ENCODE measurements at places on chromosomes 2 and 18.
A peak's percentile ranks its signal among the peaks of the same experiment; 100 is the strongest.

DNA sequence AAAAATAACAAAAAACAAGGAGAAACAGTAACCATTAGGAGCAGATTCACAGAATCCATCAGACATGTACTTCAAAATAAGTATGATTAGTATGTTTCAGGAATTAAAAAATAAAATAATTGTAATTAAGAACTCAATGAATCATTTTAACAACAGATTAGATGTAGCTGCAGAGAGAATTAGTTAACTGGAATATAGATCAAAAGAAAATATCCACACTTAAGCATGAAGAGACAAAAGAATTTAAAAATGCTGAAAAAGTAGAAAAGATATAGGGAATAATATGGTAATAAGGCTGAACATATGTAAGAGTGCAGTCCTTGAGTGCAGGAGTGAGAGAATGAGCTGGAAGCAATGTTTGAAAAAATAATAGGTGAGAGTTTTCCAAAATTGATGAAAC, 24.1 kb upstream of the OR6B3 start:
- DNase-seq, result no peak

GRCh38 chr2:34836361-34836760, 1237.3 kb upstream of the FAM98A start:
- no peak for DNase-seq

DNA sequence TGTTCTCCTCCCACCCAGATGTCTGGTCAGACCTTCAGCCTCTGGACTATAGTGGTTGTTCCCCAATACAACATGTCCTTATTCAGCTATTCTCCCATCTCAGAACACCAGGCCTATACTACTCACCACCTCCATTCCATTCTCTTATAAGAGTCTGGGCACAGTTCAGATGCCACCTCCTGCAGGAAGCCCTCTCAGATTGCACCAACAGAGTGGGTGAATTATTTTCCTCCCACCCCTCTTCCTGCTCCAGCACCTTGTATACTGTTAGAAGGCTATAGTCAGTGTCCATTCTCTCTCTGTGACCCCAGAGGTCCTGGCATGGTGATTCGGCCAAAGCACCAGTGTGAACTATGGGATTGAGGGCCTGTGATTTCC, 204.6 kb downstream of the GLI2 start:
- DNase-seq, result no peak

GRCh38 chr2:19490846-19491435, 132.5 kb upstream of the OSR1 start:
- DNase-seq, result no peak

DNA sequence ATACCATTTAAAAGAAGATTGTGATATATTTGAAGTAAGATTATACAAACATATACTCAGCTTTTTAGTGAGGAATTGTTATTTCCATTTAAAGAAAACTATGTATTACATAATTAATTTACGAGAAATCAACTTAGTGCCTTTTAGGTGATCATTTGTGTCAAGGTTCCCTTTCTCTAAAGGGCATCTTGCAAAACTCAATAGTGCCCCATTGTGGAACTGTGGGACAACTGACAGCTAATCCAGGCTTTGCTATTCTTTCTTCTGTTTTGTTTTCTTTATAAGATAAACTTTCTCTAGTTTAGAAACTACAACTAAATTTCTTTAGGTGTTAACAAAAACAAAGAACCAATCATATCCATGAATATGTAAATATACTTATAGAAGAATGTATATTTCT, 24.3 kb upstream of the VIT start:
- DNase-seq, result no peak

DNA sequence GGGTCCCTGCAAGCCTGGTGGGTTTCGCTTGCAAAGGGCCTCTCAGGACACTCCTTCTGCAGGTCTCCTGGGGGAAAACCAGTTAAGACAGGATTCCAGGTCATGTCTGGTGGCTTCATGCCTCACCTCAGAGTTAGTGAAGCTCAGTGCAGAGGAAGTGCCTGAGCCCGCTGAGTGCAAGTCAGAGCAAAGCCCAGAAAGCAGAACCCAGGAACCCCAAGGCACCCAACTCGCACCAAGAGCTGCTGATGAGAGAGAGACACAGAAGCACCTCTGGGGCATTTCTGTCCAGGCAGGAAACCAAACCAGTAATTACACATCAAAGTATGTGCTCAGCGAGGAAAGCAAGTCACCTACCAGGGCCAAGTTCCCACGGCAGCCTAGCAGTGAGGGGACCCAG, 78.4 kb downstream of the ARHGEF4 start:
- DNase-seq, result no peak

GRCh38 chr2:33437815-33438214, 38.6 kb upstream of the RASGRP3 start:
- DNase-seq, result no peak

DNA sequence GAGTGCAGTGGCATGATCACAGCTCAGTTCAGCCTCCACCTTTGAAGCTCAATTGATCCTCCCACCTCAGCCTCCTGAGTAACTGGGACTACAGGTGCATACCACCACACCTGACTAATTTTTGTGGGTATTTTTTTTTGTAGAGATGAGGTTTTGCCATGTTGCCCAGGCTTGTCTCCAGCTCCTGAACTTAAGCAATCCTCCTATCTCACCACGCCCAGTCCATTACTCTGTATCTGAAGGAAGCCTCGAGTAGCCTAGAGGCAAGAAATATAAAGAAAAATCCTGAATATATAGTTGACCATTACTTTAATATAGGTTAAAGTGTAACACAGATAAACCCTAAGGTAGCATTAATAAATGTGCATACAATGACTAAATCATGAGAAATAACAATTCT, 686.8 kb upstream of the PIK3C3 start:
- DNase-seq, result no peak

DNA sequence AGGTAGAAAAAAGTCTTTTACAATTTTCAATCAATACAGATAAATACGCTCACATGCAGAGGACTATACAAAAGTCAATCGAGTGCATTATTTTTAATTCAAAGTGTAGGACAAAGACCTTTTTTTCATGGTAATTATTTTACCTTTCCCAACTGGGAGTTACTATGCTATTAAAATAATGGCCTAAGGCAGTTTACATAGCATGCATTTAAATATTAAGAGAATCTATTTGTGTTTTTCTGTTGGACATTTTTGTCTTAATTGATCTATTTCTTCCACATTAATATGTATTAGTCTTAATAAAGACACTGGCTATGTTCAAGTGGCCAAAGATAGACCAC, 130.2 kb upstream of the MAP3K20 start:
- no peak for DNase-seq

DNA sequence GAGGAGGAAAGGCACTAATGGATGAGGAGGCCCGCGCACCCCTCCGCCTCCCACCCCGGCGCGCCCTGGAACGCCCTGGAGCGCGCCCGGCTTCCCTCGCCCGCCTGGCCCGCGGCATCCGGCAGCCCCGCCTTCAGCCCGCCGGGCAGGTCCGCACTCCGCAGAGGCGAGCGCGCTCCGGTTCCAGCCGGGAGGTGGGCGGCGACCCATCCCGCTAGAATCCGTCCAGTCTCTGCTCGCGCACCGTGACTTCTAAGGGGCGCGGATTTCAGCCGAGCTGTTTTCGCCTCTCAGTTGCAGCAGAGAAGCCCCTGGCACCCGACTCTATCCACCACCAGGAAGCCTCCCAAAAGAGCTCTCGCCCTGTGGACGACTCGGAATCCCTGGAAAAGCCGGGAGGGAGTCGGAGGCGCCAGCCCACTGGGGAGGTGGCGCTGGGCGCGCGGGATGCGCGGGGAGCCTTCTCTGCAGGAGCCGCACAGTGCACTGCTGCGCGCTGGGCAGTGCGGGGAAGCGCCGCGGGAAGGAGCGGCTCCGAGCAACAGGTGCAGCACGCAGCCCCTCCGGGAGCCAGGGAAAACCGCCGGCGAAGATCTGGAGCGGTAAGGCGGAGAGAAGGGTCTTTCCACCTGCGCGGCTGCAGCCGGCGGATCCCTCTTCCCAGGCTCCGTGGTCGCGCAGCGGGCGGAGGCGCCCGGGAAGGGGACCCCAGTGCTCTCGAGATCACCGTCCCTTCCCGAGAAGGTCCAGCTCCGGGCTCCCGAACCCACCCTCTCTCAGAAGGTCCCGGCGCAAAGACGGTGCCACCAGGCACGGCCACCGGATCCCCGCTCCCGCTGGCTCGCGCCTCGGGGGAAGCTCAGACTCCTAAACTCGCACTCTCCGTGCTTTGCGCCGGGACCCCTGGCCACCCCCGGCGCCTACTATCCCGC, at the start of gene GALR1:
Gene GALR1, plus strand, starts transcription at position 280 of the 932 bp plus-strand sequence. CDS start 701 bp downstream, outside the sequence.
- DNase-seq, result no peak

DNA sequence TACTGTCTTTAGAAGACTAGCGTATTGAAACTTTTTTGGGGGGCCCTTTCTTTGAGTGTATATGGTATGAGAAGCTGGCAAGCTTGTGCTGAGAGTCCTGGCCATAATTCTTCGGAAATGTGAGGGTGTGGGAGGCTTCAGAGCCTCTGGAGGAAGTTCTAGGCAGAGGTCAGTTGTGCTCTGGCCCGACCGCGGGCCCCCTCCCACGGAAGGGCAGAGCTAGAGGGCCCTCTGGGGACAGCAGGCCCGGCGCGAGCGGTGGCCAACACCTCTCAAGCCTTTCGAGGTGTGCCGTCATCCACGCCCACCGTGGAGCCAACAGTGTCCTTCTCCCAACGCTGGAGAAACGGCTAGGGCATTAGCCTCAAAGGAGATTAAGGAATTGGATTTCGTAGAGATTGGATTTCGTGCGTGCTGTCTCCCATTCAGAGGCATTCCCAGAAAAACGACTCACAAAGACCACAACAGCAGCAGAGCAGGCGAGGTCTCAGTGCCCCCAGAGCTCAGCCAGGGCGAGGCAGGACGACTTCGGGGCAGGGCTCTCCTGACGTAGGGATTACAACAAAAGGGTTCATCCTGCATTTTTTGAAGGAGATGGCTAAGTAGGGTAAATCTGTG, 2.2 kb upstream of the MTCL1 start:
- DNase-seq, result no peak

- DNase-seq, result no peak
Observed at GRCh38 chr2:88659538-88659915, 31.9 kb upstream of the RPIA start.

DNA sequence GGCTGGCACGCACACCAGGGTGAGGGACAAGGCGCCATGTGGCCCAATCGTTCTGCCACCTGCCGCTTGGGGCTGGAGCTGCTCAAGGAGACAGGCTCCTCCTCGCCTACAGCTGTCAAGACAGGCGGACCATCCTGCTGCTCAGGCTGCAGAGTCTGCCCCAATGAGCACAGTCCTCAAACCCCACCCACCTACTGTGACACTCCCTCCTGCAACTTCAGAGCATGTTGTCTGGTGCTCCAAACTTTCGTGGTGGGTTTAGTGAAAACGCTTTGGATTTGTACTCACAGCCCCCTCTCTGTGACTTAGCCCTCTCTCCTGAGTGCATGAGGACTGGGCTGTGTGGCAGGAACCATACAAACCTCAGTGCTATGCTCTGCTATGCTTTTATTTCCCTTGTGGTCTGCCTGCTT, 23.2 kb upstream of the SLC35F6 start:
- peak; percentile 18 for DNase-seq

DNA sequence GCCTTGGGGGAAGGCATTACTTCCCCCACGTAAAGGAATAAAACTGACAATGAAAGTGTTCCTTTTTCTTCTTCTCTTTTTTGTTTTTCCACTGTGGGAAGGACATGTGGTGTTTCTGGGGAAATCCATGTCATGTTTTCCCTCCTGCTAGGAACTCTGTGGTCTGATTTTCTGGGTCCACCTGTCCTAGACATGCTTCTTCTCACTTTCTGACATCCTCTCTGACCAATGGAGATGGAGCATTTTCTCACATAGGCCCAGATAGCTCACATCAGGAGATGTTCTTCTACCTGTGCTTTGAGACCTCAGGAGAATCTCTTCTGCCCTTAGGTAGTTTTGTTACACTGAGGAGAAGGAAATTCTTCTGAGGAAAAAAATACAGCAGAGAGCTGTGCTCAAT, 252.0 kb upstream of the SIX3 start:
- no peak for DNase-seq

DNA sequence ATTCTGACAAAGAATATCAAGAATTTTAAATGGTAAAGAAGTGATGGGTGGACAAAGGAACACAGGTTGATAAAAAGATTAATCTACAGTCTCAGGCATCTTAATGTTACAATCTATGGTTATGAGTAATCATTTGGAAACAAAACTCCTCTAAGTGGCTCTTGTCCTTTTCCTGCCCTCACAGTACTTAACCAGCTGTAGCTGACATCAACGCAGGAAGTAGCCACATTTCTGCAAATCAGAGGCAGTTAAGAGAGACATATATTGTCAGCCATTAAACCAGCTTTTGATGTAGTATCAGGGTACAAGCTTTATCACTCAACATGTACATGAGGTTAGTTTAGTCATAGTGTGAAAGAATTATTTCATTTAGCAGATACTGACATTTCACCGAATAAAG, 244.6 kb downstream of the NR4A2 start:
- no peak for DNase-seq

DNA sequence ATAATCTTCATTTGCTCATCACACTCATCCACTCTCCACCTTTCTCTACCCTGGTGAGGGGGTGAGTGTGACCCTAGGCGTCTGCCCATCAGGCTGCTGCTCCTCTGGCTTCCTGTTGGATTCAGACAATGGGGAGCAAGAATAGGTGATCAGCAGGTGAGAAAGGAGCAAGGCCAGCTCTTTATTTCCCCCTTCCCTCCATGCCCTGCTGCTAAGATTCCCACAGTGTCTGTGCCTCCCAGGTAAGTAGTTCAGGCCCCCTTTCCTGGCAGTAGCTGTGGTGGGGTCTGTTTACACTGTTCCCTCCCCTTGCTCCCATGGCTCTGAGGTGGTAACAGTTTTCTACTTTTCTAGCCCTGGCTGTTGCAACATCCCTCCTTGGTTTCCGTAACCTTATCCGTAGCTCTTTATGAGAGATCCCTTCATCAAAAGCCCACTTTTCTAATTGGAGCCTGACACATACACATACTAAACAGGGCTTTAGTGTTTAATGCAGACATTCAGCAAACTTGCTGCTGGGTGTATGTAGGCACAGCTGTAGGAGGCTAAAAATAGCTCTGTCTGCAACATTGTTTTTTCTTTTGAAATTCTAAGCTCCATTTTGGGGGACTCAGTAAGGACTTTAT, 27.5 kb downstream of the MAP2 start:
- no peak for DNase-seq

GRCh38 chr2:95372845-95373244, 29.7 kb upstream of the FAHD2A start:
- no peak for DNase-seq

DNA sequence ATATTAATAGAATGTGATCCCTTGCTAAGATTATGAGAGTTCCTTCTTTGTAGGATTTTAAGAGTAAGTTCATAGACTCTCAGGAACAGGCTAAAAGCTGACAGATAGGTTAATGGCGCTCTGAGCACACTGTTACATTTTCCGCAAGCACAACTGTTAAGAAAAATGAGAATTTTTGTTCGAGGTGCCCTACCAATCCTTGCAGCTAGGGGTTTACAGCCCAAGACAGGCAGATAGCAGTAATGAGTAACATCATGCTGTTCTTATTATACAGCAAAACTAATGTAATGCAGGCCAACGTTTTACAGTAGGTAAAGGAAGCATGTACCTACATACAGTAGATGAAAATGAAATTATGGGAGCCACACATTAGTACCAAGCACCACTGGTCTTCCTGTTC, 11.2 kb upstream of the BOD1L2 start:
- no peak for DNase-seq

- no peak for DNase-seq
Observed at GRCh38 chr2:841036-841435, 109.6 kb upstream of the SNTG2 start.

GRCh38 chr18:21489119-21489750, 111.3 kb downstream of the ESCO1 start:
- no peak for DNase-seq
